ENCODE measurements at places on chromosomes 1 and 21.
A peak's percentile ranks its signal among the peaks of the same experiment; 100 is the strongest.

- no peak for DNase-seq
Observed at GRCh38 chr1:55726994-55727393, 511.8 kb upstream of the USP24 start.

- no peak for DNase-seq
Observed at GRCh38 chr1:34708106-34708505, 46.7 kb upstream of the GJB5 start.

GRCh38 chr1:236117710-236118109 lies 24.6 kb upstream of the GPR137B start:
- DNase-seq: no peak

- no peak for DNase-seq
Observed at GRCh38 chr1:234573711-234574299, 36.2 kb downstream of the IRF2BP2 start.

- peak; percentile 52 for DNase-seq
Observed at GRCh38 chr1:43453442-43454269, at the start of gene HYI. Gene HYI, minus strand, starts transcription at chr1:43453931. Its CDS starts 138 bp downstream, at chr1:43453793.

- DNase-seq: no peak
Observed at GRCh38 chr1:244296003-244296402, 155.7 kb downstream of the ADSS2 start.
